ENCODE measurements at places on chromosomes 3 and 15.

- no peak for DNase-seq
Observed at GRCh38 chr3:27533718-27534573, 49.8 kb upstream of the SLC4A7 start.

DNA sequence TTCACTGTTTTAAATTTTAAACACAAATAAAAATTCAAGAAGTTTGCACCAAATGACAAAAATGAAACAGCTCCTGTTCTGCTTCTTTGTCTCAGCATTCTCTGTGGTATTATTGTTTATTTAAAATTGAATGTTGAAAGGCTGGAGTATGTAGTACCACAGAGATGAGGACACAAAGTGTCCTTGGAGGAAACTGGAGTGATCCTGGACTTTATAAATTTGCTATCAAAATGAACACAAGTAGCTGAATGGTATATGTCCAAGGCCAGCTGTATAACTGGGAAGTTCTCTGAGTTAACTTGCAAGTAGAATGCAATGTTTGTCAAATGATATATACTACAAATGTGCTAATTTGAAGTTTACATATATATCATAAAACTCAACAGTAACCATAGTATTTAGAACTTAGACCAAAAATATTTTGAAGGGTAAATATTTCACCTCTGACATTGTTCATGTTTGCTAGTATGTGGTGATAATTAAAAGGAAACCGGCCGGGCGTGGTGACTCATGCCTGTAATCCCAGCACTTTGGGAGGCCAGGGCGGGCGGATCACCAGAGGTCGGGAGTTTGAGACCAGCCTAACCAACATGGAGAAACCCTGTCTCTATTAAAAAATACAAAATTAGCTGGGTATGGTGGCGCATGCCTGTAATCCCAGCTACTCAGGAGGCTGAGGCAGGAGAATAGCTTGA, 12.3 kb downstream of the BTLA start:
- DNase-seq = no peak

DNA sequence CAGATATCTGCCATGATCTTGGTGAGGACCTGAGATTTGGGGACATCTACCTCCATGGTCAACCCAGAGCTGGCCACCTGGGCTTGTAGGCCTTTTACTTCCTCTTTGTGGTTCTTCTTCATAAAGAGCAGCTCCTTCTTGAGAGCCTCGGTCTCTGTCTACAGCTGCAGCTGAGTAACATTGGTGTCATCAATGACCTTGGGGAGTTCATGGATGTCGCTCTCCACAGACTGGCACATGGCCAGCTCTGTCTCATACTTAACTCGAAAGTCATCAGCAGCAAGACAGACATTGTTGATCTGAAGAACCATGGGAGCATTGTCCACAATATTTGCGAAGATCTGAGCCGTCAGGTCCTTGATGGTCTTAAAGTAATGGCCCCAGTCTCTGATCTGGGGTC, 15.7 kb upstream of the RASA2 start:
- DNase-seq = no peak

DNA sequence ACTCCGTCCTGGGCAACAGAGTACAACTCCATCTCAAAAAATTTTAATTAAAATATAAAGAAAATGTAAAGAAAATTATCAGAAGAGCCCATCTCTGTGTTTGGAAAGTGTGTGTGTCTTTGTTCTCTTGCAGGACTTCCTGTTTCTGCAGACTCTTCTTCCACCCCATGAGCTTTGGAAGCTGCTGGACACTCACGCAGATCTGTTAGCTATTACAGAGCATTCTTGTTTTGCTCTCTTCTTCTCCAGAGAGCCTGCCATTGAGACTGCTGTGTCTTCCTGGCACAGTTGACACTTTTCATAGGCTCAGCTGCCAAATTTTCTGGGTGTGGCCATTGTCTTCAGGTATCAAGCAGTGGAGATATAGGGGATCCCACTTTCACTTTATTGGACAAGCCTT, 6.0 kb upstream of the CCR8 start:
- no peak for DNase-seq

All from left renal pelvis (tissue), 4 donors.